Mammary epithelial cell (primary cell): ENCODE measurements at places on chromosomes 11 and 22.

GRCh38 chr11:69718147-69718546 lies 14.3 kb upstream of the FGF19 start:
- no peak for DNase-seq

DNA sequence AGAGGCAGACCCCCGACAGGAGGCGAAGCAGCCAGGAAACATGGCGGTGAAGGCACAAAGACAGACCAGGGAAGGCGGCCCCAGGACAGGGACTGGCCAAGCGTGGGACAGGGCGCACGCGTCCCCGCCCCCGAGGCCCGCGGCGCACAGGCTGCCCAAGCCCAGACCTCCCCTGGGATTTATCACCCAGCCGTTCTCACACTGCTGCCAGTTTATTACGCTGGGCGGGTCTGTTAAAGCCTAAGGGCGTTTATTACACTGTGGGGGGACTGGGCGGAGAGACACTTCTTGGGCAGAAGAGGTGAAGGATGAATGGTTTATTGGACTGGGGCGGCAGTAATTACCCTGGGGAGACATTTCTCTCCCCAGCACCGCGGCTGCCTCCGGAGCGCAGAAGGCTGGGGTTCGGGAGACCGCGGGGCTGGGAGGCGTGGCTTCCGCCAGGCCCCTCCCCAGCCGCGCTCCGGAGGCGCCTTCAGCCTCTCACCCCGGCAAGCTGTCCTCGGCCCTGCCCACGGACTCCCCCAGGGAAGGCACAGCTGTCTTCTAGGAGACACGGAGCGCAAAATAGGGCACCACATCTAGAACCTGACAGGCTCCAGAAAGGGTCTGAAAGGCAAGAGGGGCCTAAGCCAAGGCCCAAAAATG lies 47.1 kb downstream of the SLC22A12 start:
- DNase-seq = no peak

- DNase-seq = no peak
These were observed 1423.8 kb downstream of the TBC1D22A start for GRCh38 chr22:48186146-48186790.

- DNase-seq = no peak
These were observed 114.4 kb downstream of the PLEKHA7 start for GRCh38 chr11:16899708-16900303.

GRCh38 chr22:17258015-17258787 lies 39.0 kb upstream of the ADA2 start:
- DNase-seq = peak; percentile 65

GRCh38 chr11:78961937-78962701 lies 387.5 kb upstream of the NARS2 start:
- no peak for DNase-seq

GRCh38 chr22:46366801-46367706 lies 31.5 kb downstream of the TRMU start:
- no peak for DNase-seq

DNA sequence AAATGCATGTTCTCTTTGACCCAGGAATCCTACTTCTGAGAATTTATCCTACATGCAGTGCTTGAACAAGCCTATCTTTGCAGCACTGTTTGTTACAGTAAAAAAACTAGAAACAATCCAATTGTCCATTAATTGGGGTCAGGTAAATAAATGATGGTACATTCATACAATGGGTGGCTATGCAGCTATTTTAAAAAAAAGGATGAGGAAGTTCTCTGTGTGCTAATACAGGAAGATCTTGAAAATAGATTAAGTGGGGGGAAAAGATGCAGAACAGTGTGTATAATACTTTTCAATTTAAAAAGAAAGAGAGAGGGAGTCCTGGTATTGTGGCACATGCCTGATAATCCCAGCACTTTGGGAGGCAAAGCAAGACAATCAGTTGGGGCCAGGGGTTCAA lies 9.5 kb upstream of the CREB3L1 start:
- DNase-seq = no peak

- no peak for DNase-seq
These were observed at the start of gene LRRC32 for GRCh38 chr11:76670485-76671236. LRRC32 (minus strand) TSS chr11:76670747; CDS start chr11:76665954, 4,793 bp downstream.

- no peak for DNase-seq
These were observed 6.7 kb downstream of the CEP295 start for GRCh38 chr11:93668171-93668570.

DNA sequence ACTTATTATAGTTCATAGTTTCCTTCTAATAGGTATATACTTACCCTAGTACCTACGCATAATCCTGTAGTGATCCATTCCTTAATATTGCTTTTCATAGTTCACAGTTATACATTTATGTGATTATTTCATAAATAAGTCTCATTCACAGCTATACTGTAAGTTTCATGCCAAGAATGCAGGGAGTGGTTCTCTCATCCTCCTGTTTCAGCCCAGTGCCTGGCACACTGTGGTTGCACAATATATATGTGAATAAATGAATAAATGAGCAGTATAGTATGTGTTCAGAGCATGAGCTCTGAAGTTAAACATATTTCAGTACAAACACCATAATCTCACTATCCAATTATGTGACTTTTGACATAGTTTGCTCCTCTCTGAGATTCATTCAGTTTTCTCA lies 115.8 kb downstream of the MAML2 start:
- DNase-seq = no peak

- DNase-seq = peak; percentile 81
These were observed 5.0 kb downstream of the THY1 start for GRCh38 chr11:119417726-119418540.

GRCh38 chr11:64060861-64061444 lies 25.2 kb downstream of the FLRT1 start:
- DNase-seq = no peak

GRCh38 chr11:74696939-74697675 lies 34.1 kb downstream of the CHRDL2 start:
- DNase-seq = peak; percentile 76

DNA sequence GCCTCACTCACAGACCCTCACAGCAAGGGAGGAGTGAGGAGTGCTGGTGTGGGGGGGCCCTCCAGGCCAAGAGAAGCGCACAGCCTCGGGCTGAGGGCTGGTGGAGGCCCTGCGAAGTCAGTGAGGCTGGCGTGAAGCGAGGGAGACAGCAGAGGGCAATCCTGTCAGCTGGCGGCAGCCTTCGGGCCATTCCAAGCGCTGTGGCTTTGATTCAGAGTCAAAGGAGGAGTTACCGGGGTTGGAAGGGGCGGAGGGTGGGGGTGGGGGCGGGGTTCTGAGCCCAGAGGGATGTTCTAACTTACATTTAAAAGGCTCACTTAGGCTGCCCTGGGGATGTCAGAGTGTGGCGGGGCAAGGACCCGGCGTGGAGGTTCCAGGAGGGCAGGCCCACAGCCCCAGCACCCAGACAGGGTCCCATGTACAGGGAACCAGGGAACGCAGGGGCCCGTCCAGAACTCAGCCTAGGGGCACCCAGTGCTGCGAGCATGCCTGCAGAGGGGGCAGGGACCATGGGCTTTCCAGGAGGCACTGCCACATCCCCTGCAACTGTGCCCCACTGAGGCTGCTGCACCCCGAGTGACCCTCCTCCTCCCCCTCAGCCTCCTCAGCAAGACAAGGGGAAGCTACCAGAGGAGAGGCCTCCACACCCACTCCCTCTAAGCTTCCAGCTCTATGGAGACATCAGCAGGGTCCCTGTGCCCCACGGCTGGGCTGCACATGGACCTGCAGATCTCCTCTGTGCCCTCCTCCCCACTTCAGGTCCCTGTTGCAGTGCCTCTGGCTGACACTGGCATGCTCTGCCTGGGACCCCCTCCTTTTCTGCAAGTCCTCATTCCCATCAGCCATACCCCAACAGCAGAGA lies 39.7 kb upstream of the TTLL12 start:
- no peak for DNase-seq

GRCh38 chr11:65719871-65720210 lies 757 bp downstream of the RNASEH2C start:
- peak; percentile 48 for DNase-seq

DNA sequence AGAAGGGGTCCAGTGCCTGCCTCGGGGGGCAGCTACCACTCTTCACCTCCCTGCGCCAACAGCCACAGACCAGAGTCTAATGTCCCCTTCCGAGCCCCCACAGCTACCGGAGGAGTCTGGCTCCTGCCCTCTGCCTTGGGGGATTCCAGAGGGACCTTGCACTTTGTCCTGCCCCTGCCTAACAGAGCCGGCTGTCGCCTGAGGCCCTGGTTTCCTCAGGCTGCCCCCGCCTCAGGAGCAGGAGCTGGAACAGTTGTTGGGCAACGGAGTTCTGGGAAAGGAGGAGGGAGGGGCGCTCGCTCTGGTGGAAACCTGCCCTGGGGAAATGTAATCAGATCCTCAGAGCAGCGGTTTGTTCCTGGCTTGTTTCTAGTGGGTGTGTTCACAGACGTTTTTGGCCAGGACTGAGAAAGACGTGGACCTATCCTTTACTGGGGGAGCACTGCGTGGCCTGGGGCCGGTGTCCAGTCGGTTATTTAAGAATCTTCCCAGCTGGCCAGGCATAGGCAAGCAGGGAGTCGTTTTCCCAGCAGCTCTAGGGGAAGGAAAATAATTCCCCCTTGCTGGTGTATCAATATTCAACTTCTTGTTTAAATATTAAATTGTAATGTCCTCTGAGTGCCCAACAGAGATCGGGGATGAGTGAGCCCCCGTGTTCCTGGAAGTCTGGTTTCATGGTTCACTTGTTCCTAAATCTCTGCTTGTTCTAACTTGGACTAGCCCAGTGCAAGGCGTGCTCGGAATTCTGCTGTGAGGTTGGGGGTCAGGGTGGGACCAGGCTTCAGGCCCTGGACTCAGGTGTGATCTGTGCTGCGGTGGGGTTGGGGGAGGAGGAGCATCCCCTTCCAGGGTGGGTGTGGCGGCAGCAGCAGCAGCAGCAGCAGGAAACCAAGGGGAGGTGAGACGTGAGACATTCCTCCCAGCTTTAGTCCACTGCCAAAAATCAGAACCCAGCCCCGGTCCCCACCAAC lies 32.1 kb downstream of the A4GALT start:
- DNase-seq = peak; percentile 83

GRCh38 chr22:45208993-45209838 lies 31.5 kb downstream of the KIAA0930 start:
- peak; percentile 46 for DNase-seq

DNA sequence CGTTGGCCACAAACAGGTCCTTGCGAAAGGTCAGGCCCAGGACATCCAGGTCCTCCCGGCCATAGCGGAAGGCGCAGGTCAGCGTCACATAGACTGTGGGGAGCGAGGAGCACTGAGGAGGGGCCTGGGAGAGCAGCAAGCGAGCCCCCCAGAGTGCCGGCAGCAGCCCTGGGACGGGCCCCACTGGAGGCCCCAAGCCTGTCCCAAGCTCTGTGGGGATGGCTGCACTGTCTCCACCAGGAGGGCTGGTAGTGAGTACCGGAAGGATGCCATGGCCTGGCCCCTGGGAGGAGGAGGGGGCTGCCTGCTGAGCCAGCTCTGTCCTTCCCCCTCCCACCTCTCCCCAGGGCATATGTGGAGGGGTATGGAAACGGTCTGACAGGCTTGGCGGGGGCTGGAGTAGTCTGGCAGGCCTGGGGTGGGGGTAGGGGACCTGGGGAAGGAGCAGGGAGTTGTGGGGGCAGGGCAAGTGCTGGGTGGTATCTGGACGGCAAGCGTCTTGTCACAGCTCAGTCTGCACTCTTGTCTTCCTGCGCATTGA lies 42.9 kb downstream of the TPBGL start:
- no peak for DNase-seq

DNA sequence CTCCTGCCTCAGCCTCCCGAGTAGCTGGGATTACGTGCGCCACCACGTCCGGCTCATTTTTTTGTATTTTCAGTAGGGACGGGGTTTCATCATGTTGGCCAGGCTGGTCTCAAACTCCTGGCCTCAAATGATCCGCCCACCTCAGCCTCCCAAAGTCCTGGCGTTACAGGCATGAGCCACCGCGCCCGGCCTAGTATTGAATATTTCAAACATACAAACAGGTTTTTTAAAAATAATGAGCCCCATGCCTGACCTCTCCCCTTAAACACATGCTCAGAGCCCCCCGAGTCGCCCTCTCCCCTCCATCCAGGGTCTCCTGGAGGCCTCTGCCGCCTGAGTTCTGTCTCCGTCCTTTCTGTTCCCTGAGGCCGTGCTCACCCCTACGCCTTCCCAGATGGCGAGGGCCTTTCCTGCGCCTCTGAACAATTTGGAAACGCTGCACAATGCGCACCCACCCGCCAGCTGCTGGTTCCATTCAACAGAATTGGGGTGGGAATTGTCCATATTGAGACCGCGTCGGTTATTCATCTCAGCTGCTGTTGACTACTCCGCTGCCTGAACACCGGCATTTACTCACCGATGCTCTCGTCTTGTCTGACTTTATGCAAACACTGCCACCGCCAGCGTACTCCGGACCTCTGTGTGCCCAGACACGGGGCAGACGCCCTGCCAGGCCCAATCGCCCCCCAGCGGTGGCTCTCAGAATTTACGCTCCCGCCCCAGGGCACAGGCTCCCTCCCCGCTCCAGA lies 13.6 kb upstream of the RNH1 start:
- no peak for DNase-seq

GRCh38 chr22:40235308-40235707 lies 57.6 kb downstream of the TNRC6B start:
- no peak for DNase-seq

DNA sequence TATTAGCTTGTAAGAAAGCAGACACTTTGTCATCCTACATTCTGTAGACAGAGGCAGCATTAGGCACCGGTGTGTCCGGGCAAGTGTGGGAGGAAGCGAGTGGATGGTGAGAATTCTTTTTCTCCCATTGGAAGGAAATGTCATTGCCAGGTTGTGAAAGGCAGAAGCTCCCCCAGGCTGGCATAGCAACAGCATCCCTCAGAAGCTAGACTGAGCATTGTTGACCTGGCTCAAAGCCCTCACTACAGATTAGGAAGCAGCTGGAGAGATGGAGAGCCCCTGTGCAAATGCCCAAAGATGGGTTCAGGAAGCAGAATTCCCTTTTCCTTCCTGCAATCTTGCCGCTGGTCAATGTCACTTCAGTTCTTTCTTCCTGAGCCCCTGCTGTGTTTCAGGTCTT lies 1299.3 kb downstream of the TBC1D22A start:
- no peak for DNase-seq

DNA sequence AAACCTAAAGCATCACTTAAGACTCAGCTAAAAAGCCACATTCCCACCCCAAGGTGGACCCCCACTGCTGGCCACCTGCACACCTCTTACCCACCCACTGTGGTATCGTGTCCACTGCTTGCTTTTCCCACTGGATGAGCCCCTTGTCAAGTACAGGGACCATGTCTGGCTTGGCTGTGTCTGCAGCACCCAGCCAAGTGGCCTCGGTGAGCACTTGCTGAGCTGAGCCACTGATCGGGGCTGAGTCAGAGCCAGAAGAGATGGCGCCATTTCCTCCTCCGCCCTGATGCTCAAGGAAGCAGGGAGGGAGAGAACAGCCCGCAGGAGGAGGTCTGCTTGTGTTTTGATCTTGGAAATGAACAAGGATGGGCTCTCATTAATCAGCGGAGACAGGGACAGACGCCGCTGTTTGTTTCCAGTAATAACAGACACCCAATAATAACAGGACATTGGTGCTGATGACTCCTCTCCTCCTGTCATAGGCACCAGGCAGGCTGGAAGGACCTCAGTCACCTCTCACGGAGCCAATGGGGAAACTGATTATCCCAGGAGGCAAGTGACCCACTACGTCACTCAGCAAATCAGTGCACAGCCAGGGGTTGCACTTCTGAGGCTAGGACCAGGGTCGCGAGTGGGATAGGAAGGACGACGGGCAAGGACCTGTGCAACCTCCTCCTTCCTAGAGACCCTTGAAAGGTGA lies 85.2 kb upstream of the RTL6 start:
- DNase-seq = peak; percentile 10

- DNase-seq = peak; percentile 41
These were observed 78.7 kb downstream of the ENTHD1 start for GRCh38 chr22:39814899-39815298.

- DNase-seq = no peak
These were observed 60.3 kb downstream of the SYTL2 start for GRCh38 chr11:85750646-85751045.

- DNase-seq = peak; percentile 20
These were observed 10.7 kb downstream of the CRY2 start for GRCh38 chr11:45857961-45858474.
